ENCODE measurements at places on chromosomes 6 and 20.

- DNase-seq, result no peak
Observed at GRCh38 chr6:166305562-166306117, 2.6 kb downstream of the PRR18 start.

- no peak for DNase-seq
Observed at GRCh38 chr20:51640743-51641142, 98.2 kb upstream of the NFATC2 start.

GRCh38 chr6:81451787-81452186 is 300.7 kb downstream of the TENT5A start:
- peak; percentile 93 for DNase-seq

GRCh38 chr20:15162079-15162647 is 824.8 kb upstream of the FLRT3 start:
- DNase-seq, result no peak

- peak; percentile 23 for DNase-seq
Observed at GRCh38 chr6:5125152-5126006, 40.2 kb downstream of the PPP1R3G start.

DNA sequence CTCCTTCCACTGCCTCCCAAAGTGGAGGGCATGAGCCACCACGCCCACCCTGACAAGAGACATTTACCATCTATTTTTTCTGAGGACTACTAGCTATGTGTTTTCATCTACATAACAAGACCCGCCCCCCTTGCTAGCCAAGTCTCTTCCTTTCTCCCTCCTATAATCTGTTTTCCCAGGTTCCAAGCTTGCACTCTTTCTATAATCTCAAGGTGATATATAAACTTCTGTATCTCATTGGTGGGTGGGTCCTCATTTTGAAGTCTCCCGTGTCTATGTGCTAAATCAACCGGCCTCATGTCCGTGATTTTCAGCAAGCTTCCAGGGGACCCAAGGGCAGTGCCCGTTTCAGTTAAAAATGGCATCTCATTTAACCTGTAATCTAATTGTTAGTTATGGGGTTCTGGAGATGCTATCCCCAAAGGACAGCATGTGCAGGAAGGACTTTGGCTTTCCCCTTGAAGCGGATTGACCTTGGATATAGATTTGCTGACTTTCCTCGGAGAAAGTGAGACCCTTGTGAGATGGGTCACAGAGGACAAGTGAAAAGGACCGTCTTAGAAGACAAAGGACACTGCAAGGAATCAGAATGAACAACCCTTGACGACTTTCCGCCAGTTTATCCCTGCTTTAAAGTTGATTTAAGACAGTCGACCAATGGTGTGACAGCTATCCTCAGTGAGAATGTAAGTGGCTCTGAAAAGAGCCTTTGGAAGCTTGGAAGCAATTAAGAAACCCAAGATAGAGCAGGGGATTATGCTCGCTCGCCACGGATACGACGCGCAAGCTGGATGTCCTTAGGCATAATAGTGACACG is 22.4 kb downstream of the OR2B2 start:
- DNase-seq, result peak; percentile 20

DNA sequence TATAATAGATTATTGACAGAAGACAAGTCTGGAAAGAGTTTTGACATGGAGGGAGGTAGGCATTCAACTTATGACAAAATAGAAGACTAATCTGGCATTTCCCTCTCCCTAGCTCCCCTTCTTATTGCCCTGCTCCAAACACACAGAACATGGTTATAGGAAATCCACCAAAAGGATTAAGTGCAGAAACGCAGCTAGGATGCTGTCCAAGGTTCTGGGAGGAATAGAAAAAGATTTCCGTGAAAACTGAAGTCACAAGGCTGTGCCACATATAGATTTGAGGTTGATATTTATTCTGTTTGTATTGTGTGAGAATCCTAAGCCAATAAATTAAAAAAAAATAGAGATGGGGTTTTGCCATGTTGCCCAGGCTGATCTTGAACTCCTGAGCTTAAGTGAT is 107.9 kb upstream of the MAP3K7 start:
- DNase-seq, result no peak
